ENCODE measurements at places on chromosomes 4 and X. TPM values are rescaled to one million over a fixed set of nuclear protein-coding genes. Genes with fewer than 3 reads are reported as not detected.

Gene EGFL6
- not detected for total RNA-seq

Gene NMU
- total RNA-seq, result not detected

Gene FAM241A
- total RNA-seq, result 0.79 TPM

Gene EFHC2
- total RNA-seq, result 0.17 TPM

Gene MRFAP1L1
- 57.2 TPM for total RNA-seq

Gene RENBP
- 39.2 TPM for total RNA-seq

Gene TRMT10A
- total RNA-seq, result 4.5 TPM

Gene MAGEA11
- not detected for total RNA-seq

Gene CXCL8
- total RNA-seq, result 0.32 TPM

Gene GABRG1
- not detected for total RNA-seq

Gene ZAR1
- not detected for total RNA-seq

Gene TEX13C
- not detected for total RNA-seq

Gene GLRA3
- 0.22 TPM for total RNA-seq

Gene PAGE5
- total RNA-seq, result not detected

GRCh38 chr4:119031218-119031617, 104.4 kb upstream of the MYOZ2 start:
- H3K4me3 ChIP-seq, result no peak overlapping the region
- no peaks in the 10 kb centered on the region for H3K36me3 ChIP-seq
- no peaks in the 10 kb centered on the region for H3K27me3 ChIP-seq
- H3K27ac ChIP-seq, result no peak overlapping the region
- H3K4me1 ChIP-seq, result no peaks in the 10 kb centered on the region

DNA sequence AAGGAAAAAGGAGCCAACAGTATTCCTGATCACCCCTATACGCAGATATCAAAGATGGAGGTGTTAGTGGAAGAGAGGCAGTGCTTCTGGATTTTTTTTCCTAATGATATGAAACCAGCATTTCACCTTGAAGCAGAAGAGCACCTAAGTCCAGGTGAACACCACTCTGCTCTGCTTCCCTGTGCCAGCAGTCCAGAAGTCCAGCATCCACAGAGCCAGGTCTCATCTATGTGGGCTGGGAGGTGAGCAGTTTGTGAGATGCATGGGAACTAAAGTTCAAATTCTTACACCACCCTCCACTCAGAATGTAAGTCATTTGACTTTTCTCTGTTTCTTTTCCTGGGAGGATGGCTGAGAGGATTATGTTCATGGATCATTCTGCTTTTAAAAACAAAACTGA, 202.6 kb downstream of the RELL1 start:
- H3K4me3 ChIP-seq, result no peak overlapping the region
- no peak for DNase-seq
- no peaks in the 10 kb centered on the region for H3K27me3 ChIP-seq
- no peak overlapping the region for H3K27ac ChIP-seq
- H3K36me3 ChIP-seq, result no peaks in the 10 kb centered on the region

GRCh38 chr4:10554694-10555093, 97.5 kb upstream of the ZNF518B start:
- no peaks in the 10 kb centered on the region for H3K36me3 ChIP-seq
- H3K4me3 ChIP-seq, result no peak overlapping the region
- H3K27ac ChIP-seq, result no peak overlapping the region

GRCh38 chrX:125205133-125205917, 114.3 kb upstream of the TEX13C start:
- no peaks in the 10 kb centered on the region for H3K27me3 ChIP-seq
- H3K4me3 ChIP-seq, result no peak overlapping the region
- no peak overlapping the region for H3K27ac ChIP-seq
- H3K36me3 ChIP-seq, result no peaks in the 10 kb centered on the region

GRCh38 chr4:4859799-4860599, 534 bp downstream of the MSX1 start:
- peak overlapping the region; percentile 53 for H3K4me3 ChIP-seq
- DNase-seq, result peak; percentile 52
- no peaks in the 10 kb centered on the region for H3K36me3 ChIP-seq
- H3K27me3 ChIP-seq, result peaks cover 95% of the 10 kb centered on the region
- peaks cover 50% of the 10 kb centered on the region for H3K4me1 ChIP-seq

- no peaks in the 10 kb centered on the region for H3K4me1 ChIP-seq
- H3K4me3 ChIP-seq, result no peak overlapping the region
- DNase-seq, result no peak
- no peak overlapping the region for H3K27ac ChIP-seq
- H3K36me3 ChIP-seq, result no peaks in the 10 kb centered on the region
Measured at GRCh38 chrX:153245288-153245731, 66.2 kb downstream of the MAGEA1 start.

- DNase-seq, result no peak
- H3K4me1 ChIP-seq, result no peaks in the 10 kb centered on the region
- no peak overlapping the region for H3K4me3 ChIP-seq
Measured at GRCh38 chr4:64271601-64272081, 137.6 kb downstream of the TECRL start.

DNA sequence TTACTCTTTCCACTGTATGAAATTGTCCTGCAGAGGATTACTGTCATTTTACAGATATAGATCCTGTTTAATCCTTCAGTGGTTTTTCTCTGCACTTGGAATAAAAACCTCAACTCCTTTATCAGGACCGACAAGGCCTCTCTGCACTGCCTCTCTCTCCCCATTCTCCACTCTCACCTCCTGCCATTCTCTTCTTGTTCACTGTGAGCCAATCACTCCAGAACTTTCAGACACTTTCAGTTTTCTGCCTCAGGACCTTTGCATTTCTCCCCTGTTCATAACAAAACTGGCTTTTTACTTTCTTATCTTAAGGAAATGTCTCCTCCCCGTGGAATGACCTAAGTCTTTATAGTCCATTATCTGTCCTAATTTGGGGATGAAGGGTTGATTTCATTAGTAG, 137.3 kb downstream of the ELOVL6 start:
- no peak overlapping the region for H3K4me3 ChIP-seq
- no peaks in the 10 kb centered on the region for H3K36me3 ChIP-seq
- no peak overlapping the region for H3K27ac ChIP-seq
- DNase-seq, result no peak

DNA sequence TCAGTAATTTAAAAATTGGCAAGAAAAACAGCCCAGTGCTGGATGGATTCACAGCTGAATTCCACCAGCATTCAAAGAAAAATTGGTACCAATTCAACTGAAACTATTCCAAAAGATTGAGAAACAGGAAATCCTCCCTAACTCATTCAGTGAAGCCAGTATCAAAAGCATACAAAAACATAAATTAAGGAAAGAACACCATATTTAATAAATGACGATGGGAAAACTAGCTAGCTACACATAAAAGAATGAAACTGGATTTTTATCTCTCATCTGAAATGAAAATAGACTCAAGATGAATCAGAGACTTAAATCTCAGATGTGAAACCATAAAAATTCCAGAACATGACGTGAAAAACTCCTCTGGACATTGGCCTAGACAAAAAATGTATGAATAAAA, 516.8 kb upstream of the SPANXN1 start:
- no peak overlapping the region for H3K4me3 ChIP-seq
- H3K27ac ChIP-seq, result no peak overlapping the region
- H3K4me1 ChIP-seq, result no peaks in the 10 kb centered on the region
- H3K27me3 ChIP-seq, result no peaks in the 10 kb centered on the region
- no peaks in the 10 kb centered on the region for H3K36me3 ChIP-seq

DNA sequence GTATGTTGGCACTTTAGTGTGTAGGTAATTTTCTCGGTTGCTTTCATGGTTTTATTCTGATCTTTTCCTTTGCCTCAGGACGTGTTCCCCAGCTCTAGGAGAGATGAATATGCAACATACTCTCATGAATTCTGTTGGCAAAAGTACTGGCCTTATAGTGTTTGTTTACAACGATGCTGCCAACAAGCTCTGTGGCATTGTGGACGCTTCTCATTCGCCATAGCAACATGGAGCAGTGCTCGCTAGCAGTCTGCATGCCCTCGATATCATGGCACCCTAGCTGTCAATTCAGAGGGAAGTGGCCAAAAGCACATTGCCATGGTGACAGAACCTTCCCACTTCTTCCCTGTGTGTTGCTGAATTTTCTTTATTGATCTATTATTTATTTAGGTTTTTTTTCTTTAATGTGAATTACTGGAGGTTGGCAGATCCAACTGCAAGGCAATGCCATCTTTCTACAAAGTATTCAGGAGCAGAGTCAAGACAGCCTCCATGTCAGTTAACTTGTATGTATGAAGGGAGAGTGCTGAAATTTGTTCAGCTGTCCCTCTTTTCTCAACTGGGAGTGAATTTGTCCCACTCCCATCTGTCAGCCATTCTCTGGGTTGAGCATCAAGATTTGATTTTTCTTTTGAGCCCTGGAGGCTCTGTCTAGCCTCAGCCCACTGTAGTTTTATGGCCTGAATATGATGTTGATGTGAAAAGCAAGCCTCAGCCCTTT, 224.9 kb upstream of the VCX3A start:
- H3K36me3 ChIP-seq, result no peaks in the 10 kb centered on the region
- H3K4me3 ChIP-seq, result no peak overlapping the region
- H3K27me3 ChIP-seq, result no peaks in the 10 kb centered on the region
- H3K27ac ChIP-seq, result no peak overlapping the region
- DNase-seq, result no peak

DNA sequence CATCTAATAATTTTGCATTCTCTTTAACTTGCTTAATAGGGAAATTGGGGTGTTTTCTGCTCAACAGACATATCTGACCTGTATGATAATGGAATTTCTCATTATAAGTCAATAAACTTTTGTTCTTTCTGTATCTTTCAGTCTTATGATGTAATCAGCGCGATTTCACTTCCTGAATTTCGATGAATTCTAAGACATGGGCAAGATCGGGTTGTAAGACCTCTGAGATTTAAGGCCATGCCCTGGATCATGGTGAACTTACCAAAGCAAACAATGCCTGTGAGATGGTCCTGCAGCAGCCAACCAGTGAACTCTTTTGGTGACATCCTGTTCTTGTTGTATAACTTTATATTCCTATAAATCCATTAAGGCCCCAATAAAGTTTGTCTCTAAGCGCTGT, 88.1 kb downstream of the NBDY start:
- no peak overlapping the region for H3K27ac ChIP-seq
- no peaks in the 10 kb centered on the region for H3K27me3 ChIP-seq
- H3K36me3 ChIP-seq, result no peaks in the 10 kb centered on the region

GRCh38 chr4:27662426-27662825, 801.8 kb downstream of the STIM2 start:
- no peaks in the 10 kb centered on the region for H3K4me1 ChIP-seq
- H3K4me3 ChIP-seq, result no peak overlapping the region
- no peaks in the 10 kb centered on the region for H3K27me3 ChIP-seq
- no peaks in the 10 kb centered on the region for H3K36me3 ChIP-seq

GRCh38 chr4:56320293-56320692, 67.0 kb downstream of the AASDH start:
- H3K36me3 ChIP-seq, result no peaks in the 10 kb centered on the region
- DNase-seq, result no peak
- H3K4me1 ChIP-seq, result no peaks in the 10 kb centered on the region
- no peaks in the 10 kb centered on the region for H3K27me3 ChIP-seq
- no peak overlapping the region for H3K27ac ChIP-seq
- no peak overlapping the region for H3K4me3 ChIP-seq

GRCh38 chrX:12229986-12230385, 91.7 kb downstream of the FRMPD4 start:
- no peak overlapping the region for H3K4me3 ChIP-seq
- H3K27ac ChIP-seq, result no peak overlapping the region
- H3K4me1 ChIP-seq, result no peaks in the 10 kb centered on the region
- no peaks in the 10 kb centered on the region for H3K36me3 ChIP-seq

DNA sequence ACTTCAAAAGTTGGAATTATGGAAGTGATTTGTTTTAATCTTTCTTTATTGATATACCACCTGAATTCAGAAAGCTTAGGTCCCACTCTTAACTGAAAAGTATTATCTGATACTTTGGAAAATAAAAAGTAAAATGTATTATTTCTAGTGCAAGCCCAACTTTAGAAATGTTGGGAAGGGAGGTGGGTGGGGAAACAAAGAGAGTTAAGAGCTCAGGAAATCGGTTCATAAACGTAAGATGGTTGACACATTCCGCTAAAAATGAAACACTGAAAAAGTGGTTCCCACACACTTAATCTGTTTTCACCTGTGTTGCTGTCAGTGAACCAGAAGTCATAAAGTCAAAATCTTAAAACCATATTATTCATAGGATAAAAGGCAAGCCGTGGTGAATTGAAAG, 237.4 kb downstream of the BANK1 start:
- H3K27ac ChIP-seq, result no peak overlapping the region
- H3K27me3 ChIP-seq, result no peaks in the 10 kb centered on the region
- DNase-seq, result no peak
- no peak overlapping the region for H3K4me3 ChIP-seq

- no peak overlapping the region for H3K27ac ChIP-seq
- peak; percentile 46 for DNase-seq
- no peaks in the 10 kb centered on the region for H3K36me3 ChIP-seq
- H3K27me3 ChIP-seq, result no peaks in the 10 kb centered on the region
- no peak overlapping the region for H3K4me3 ChIP-seq
Measured at GRCh38 chr4:37948542-37948941, 11.7 kb upstream of the PTTG2 start.

DNA sequence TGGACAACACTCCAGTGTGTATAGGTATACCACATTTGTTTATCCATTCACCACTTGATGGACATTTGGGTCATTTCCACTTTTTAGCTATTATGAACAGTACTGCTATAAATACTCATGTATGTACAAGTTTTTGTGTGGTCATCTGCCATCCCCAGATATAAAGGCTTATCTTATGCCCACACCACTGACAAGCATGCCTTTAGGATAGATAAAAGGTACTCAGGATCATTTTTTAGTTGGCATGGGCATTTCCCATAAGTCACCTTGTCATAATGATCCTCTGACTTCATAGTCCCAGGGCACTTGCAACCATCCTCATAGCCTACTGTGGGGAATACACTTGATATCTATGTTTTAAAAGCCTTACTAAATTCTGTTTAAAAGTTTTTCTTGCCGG, 6.3 kb downstream of the AWAT1 start:
- DNase-seq, result no peak
- no peak overlapping the region for H3K27ac ChIP-seq
- no peak overlapping the region for H3K4me3 ChIP-seq
- H3K27me3 ChIP-seq, result no peaks in the 10 kb centered on the region
- H3K4me1 ChIP-seq, result no peaks in the 10 kb centered on the region

GRCh38 chrX:25941559-25942250, 196.4 kb upstream of the MAGEB18 start:
- no peaks in the 10 kb centered on the region for H3K27me3 ChIP-seq
- H3K4me3 ChIP-seq, result no peak overlapping the region
- no peak overlapping the region for H3K27ac ChIP-seq
- DNase-seq, result no peak

DNA sequence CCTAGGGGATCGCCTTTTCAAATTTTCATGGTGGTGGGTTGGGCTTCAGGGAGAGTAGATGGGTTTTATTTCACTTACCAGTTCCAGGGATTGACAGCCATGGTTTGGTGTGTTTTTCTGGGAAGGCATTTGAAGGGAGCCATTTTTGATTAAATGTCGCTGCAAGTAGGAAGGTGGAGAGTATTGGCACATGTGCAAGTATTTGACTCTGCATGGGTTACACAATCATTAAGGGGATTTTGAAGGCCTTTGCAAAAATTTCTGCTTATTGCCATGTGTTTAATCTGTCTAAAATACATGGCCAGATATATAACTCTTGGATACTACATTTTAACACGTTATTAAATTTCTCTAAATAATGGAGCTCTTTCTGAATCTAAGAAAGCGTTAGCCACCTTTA, 55.1 kb downstream of the GPAT3 start:
- H3K27ac ChIP-seq, result no peak overlapping the region
- DNase-seq, result no peak
- H3K4me3 ChIP-seq, result no peak overlapping the region
- H3K36me3 ChIP-seq, result no peaks in the 10 kb centered on the region
- H3K4me1 ChIP-seq, result no peaks in the 10 kb centered on the region

Measured in B cell (primary cell).